Left lung (tissue), 14 donors: ENCODE measurements at places on chromosomes 11 and 22. TPM values are rescaled to one million over a fixed set of nuclear protein-coding genes. Genes with fewer than 3 reads are reported as not detected.

CD3D gene
- 7.0 TPM for total RNA-seq

EPS8L2 gene
- 114 TPM for total RNA-seq

GRCh38 chr22:17827466-17827865 is 53.2 kb upstream of the BID start:
- DNase-seq, result no peak

DNA sequence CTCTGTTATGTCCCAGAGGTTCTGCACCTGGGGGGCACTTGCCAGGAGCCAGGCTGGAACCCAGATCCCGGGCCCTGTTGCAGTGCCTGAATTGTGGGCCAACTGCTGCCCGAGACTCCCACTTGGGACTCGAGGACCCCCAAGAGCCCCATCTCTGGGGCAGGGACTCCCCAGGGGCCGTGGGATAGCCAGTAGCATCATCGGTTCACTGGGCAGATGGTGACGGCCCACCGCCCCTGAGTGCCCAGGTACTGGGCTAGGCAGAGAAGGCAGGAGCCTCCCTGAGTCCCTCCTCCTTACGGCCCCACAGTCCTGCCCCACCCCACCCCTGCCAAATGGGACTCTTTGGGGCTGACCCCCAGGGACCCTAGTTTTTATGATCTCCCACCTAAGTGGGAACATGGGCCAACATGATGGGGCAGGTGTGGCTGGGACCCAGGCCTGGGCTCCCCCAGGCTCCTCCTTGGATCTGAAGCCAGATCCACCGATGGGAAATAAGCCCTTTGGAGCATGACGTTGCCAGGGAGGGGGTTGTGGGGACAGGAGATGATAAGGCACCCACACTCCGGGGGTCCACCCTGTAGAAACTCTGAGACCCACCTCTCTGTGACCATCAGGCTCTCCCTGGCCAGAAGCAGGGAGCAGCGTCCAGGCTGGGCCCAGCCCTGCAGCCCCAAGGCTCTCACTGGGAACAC is 94.5 kb upstream of the FGF3 start:
- DNase-seq, result peak; percentile 47

- no peak for DNase-seq
Measured at GRCh38 chr11:60288531-60288930, 8.1 kb downstream of the MS4A4A start.

GRCh38 chr11:111729831-111730311 is 36.3 kb downstream of the PPP2R1B start:
- peak; percentile 27 for DNase-seq

- no peak for DNase-seq
Measured at GRCh38 chr11:115896084-115896483, 391.9 kb upstream of the CADM1 start.

GRCh38 chr11:101692980-101693379 is 109.2 kb upstream of the TRPC6 start:
- no peak for DNase-seq

- DNase-seq, result no peak
Measured at GRCh38 chr11:130776061-130776419, 140.2 kb downstream of the SNX19 start.

DNA sequence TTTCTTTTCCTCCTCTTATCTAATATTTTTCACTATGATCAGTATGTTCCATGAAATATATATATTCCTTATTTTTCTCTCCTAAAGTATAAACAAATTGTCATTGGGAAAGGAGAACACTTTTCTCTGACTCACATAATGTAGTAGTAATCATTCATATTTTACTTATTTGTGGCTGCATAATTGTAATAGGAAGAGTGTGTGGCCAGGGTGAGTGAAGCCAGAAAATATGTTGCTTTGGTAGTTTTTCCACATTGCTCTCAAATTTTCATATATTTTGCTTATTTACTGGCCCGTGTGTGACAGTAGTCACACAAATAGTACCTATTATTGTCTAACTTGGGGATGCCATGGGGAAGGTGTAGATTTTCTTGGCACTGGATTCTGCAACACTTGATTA is 172.1 kb downstream of the DYNC2H1 start:
- no peak for DNase-seq

- DNase-seq, result no peak
Measured at GRCh38 chr22:24510637-24511625, 15.8 kb downstream of the UPB1 start.

- no peak for DNase-seq
Measured at GRCh38 chr11:87879118-87879517, 296.1 kb downstream of the RAB38 start.
